ENCODE measurements at places on chromosomes 7 and 10.

- no peak for DNase-seq
These were observed 93.8 kb downstream of the UNCX start for GRCh38 chr7:1326511-1326785.

DNA sequence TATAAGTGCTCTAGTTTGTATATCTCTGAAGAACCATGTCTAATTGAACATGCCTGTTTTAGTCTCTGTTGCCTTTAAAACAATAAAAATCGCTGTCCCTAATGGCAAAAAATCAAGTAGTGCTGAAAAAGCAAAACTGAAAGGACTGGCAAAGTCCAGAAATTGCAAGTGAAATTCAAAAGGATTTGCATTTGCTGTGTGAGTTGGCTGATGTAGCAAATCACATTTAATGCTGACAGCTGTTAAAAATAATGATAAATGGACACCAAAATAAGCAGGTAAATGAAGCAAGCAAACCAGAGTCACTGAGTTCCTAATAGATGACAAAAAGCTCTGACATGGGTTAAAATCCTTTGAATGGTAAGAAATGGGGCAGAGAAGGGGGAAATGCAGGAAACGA lies 874.1 kb downstream of the GRM8 start:
- no peak for DNase-seq

DNA sequence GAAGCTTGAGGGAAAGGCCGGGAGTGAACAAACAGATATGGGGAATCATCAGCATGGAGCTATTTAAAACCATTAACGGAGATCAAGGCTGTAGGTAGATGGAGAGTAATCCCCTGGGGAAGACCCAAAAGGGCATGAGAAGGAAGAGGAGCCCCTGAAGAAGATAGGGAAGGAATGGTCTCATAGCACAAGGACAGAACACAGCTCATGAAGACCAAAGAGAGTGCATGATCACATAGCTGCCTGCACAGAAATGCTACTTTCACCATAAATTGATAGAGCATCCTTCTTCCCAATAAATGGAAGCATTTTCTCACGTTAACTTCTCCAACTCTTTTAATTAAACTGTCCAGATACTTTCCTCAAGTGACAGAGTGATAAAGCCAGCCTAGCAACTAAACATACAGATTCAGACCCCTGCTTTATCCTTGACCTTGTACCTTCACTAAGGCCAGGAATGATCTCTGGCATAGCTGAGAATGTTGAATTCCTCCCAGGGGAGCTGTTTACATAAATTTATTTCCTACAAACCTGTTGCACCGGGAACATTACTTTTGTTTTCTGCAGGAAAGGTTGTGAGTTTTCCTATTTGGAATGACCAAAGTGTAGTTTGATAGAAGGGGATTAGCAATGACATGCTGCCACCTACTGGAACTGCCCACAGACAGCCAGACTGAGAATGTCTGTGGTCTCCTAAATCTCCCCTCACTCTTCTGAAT lies 110.8 kb upstream of the LRGUK start:
- DNase-seq: no peak

DNA sequence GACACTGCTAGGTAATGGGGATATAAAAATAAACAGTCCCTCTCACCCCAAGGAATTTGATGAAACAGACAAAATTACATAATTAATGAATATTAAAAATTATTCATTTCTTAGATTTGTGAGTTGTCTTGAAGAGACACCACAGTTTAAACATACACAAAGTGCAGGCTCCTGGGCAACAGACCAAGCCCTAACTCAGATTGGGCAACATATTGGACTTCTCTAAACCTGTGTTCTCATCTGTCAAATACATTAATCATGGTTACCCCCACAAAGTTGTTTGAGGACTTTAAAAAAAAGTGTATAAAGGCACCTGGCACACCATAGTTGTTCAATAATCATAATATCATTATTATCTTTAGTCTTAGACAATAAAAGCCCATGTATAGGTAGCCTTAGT lies 62.5 kb upstream of the CAPZA2 start:
- DNase-seq: no peak

DNA sequence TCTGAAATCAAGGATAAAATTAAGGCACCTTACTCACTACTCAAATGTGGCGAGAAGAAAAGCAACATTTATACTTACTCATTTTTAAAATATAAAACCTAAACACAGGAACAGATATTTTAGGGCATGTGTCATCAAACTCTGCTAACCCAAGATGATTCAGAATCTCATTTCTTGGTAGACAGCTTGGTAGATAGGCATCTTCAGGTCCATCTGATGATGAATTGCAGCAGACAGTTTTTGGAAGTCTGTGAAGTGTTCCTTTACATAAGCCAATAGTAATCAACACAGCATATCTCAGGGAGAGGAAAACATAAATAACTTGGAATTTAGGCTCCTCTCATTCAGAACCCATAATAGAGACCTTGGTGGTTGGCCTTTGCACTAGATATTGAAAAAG lies 3.4 kb downstream of the HIPK2 start:
- no peak for DNase-seq

- no peak for DNase-seq
These were observed 47.6 kb downstream of the SMURF1 start for GRCh38 chr7:99096124-99096887.

- no peak for DNase-seq
These were observed 22.7 kb downstream of the AVPI1 start for GRCh38 chr10:97664282-97664850.

DNA sequence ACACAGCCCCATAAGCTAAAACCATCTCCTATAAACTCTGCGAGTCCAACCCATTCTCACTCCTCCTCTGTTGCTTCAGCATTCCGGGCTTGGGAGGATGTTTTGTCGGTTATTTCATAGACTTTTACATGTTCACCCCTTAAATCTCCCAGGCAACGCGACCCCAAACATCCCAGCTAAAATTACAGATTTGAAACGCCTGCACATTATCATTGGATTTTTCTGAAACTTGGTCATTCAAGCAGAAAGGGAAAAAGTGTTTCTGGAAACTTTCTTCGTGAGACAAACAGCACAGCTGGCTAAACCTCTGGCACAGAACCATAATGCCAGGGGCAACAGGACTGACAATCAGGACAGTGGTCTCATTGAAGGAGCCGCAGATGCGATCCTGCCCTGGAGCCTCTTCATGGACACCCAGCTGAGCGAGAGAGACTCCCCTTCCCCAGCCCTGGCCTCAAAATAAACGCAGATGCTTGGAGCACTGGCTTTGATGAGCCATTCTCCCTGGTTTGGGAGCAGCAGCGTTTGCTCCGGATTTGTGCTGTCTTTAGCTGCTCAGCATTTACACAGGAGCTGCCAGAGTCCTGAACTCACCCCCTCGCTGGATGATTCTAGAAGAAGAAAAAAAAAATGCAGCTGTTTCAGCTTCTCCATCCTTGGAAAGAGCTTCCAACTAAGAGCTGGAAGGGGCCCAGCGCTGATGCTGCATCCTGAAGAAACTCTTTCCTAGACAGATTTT lies 30.1 kb downstream of the AFAP1L2 start:
- no peak for DNase-seq

DNA sequence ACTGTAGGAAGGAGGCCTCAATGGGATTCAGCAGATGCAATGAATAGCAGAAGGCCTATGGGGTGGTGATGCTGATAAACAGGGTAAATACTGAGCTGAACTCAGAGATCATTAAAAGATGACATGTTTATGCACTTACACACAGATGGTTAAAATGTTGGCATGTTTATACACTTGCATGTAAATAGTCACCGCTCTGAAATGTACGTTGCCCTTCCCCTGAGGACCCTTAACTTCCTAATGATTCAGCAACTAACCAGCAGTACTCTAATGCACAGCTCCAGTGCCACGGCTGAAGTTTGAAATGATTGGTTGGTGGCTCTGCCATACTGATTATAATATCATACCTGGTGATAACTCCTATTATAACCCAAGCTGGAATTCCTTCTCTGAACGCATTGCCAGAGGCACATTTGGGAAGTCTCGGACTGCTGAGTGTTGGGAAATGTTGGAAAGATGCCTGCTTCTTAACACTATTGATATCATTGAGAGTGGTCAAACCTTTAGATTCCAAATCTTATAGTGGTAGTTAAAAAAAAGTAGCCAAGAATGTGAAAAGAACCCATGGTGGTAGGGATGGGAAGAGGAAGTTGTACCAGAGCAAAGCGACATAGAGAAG lies 3.7 kb upstream of the CAV1 start:
- no peak for DNase-seq

- no peak for DNase-seq
These were observed 190.0 kb downstream of the FAM107B start for GRCh38 chr10:14584661-14585060.

DNA sequence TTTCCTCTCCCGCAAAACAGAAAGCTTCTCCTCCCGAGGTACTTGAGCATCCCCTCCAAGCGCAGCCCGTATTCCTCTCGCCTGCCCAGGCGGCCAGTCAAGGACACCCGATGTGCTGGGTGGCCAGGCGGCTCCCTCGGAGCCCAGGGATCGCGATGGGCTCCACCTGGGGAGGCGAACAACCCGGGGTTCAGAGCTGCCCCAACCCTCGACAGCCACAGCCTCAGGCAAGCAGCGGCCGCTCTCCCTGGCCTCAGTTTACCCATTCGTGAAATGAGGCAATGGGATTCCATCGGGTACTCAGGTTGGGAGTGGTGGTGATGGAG lies 147.4 kb downstream of the CYP26A1 start:
- DNase-seq: no peak

GRCh38 chr7:95527033-95527775 lies 41.5 kb downstream of the ASB4 start:
- DNase-seq: no peak

DNA sequence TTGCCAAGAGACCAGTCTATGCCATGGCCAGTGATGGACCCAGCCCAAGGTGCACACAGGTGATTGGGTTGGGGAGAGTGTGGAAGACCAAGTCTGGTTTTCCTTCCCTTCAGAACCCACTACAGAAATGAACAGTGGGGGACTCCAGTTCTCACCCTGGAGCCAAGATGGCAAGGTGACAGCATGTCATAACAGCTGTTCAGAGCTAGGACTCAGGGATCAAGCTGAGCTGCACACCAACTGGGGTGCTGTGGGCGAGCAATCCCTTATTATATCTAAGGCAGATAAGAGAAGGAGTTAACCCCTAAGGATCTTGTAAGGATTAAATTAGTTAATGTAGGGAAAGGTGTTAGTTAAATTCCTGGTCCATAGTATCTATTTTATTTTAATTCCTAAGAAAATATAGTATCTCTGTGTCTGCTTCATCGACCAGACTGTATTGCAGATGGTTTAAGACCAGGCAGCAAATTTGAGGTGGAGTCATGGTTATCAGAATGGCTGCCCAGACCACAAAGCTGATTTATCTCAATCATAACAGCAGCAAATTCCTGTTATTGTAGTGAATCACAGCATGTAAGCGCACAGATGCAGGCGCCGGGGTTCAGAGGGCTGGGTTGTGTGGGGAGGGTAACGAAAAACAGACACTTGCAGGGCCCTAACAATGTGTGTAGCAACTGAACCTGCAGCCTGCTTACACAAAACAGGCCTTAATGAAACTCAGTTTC lies 208.7 kb upstream of the ZNF32 start:
- DNase-seq: no peak

DNA sequence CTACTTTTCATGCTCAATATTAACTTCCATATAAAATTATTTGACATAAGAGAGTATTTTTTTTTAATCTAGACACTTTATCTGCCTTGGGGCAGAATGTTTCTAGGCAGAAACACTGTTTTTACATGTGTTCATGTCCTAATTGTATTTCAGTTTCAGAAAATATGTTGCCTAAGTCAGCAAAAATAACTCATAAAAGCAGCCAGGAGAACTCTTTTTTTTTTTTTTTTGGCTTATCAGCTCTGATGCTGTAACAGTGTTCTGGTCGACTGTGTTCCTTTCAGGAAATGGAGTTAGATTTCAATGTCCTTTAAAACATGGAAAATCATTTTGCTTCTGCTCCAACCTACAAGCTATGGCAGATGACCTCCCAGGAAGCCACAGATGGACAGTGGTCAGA lies 63.2 kb upstream of the OPALIN start:
- DNase-seq: no peak

- no peak for DNase-seq
These were observed 148.8 kb downstream of the PFKFB3 start for GRCh38 chr10:6351495-6351894.

GRCh38 chr10:116151076-116151475 lies 121.9 kb downstream of the GFRA1 start:
- DNase-seq: no peak

GRCh38 chr10:75000748-75001321 lies 110.6 kb upstream of the SAMD8 start:
- no peak for DNase-seq

DNA sequence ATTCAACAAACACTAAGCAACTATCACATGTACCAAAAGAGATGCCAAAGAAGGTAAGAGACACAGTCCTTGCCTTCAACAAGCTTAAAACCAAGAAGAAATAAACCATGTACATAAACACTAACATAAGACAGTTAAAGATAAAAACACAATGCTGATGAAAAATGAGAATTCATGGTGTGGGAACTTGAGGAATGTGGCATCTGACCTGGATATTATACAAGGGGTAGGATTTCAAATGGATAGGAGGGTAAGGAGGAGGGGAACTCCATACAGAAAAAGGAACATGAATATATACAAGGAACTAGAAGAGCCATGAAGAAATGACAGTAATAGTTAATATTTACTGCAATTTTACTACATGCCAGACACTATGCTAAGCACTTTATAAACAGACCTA lies 11.0 kb downstream of the HIBADH start:
- no peak for DNase-seq

DNA sequence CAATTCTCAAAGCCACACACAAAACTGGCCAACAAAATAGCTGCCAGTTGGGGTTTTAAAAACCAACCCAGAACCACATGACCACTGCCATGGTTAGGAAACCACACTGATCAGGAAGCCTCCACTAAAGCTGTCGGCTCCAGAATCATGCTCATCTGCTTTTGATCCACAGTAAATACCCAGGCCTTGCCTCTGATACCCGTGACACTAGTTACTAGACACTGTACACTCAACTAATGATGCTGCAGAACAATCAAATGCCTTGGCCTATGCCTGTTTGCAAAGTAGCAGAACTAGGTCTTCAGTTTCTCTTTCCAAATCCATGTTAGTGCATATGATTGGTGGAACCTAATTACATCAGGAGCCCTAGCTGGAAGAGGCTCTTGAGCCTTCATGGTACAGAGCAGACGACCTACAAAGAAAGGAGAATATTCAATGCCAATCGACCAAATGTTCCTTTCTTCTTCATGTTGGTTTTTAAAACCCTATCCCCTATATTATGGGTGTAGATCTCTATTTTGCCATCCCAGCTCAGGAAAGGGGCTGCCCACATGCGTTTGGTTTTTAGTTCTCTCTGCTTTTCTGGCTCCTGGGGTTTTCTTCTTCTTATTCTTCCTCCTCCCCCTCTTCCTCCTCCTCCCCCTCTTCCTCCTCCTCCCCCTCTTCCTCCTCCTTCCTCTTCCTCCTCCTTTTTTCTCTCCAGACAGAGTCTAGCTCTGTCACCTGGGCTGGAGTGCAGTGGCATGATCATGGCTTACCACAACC lies 76.6 kb downstream of the CNNM2 start:
- DNase-seq: no peak

GRCh38 chr7:4100148-4100547 lies 581.9 kb upstream of the FOXK1 start:
- no peak for DNase-seq

DNA sequence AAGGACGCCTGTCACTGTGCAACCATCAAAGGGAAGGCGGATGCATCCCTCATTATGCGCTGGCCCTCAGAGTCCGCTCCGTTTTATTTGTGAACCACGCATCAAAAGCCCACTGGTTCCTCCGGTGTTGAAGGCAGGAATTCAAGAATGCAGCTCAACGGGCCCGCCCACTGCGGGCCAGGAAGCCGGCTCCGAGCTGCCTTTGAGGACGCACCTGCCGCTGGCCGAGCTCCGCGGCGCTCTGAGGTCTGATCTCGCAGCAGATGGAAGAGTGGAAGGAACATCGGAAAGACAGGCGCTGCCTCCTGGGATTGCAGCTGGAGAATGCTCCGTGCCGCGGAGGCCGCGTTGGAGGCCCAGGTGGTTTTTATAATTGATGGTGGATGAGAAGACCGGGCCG lies 56.9 kb upstream of the ADGRA1 start:
- no peak for DNase-seq

Measured in stimulated activated CD4-positive, alpha-beta T cell treated with anti-CD3 and anti-CD28 coated beads, Interleukin-15, amount 100 ng/mL, for 48 hours (primary cell).